ENCODE measurements at places on chromosomes 6 and 20. TPM values are rescaled to one million over a fixed set of nuclear protein-coding genes. Genes with fewer than 3 reads are reported as not detected.

Gene TOX2
- total RNA-seq = 1.8 TPM

Gene PRDM1
- total RNA-seq = 38.4 TPM

Gene BANF2
- total RNA-seq = not detected

Gene MCHR2
- total RNA-seq = not detected

Gene FOXQ1
- total RNA-seq = not detected

Gene PROKR2
- not detected for total RNA-seq

Gene TBXT
- total RNA-seq = not detected

Gene ZBTB9
- 7.1 TPM for total RNA-seq

Gene RAET1E
- total RNA-seq = not detected

Gene HUS1B
- 4.5 TPM for total RNA-seq

Gene APOBEC2
- not detected for total RNA-seq

Gene PHF3
- total RNA-seq = 123 TPM

Gene ARMH2
- 0.44 TPM for total RNA-seq

Gene CST4
- not detected for total RNA-seq

Gene PERP
- 1.9 TPM for total RNA-seq

Gene DEFB124
- not detected for total RNA-seq

Gene BNIP5
- total RNA-seq = not detected

Gene TMEM244
- not detected for total RNA-seq

Gene CGAS
- total RNA-seq = 10.9 TPM

Gene COL9A3
- total RNA-seq = not detected

Gene SAMD3
- 44.4 TPM for total RNA-seq

Gene CDH26
- total RNA-seq = 1.1 TPM

Gene AARS2
- 14.7 TPM for total RNA-seq

Gene CAGE1
- 0.49 TPM for total RNA-seq

Gene CLPSL2
- total RNA-seq = not detected

Gene IPCEF1
- total RNA-seq = 33.0 TPM

Gene TSHZ2
- total RNA-seq = 0.89 TPM

Gene EYA2
- total RNA-seq = not detected

Gene RAB44
- 0.08 TPM for total RNA-seq

Gene AK9
- total RNA-seq = 6.5 TPM

Gene DDO
- not detected for total RNA-seq

Gene OVOL2
- not detected for total RNA-seq

Gene DZANK1
- 2.3 TPM for total RNA-seq
